Activated CD4-positive, CD25-positive, alpha-beta regulatory T cell treated with anti-CD3 and anti-CD28 coated beads, Interleukin-2, amount 50 U/mL, for 16 hours (primary cell): ENCODE measurements at places on chromosomes 12 and 14.

DNA sequence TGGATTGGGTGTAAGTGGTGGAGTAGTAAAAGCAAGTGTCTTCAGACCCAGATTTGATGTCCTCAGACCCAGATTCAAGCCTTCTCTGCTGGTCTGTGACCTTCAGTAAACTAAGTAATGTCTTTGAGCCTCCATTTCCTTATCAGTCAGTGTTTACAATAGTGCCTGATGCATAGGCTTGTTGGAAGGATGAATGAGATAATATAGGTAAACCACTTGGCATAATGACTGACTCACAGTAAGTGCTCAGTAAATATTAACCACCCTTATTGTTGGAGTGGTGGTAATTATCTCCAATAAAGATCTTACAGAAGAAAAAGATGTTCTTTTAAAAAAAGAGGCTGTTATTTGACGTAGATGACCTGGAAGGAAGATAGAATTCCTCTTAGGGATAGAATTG is 86.2 kb downstream of the IGF1 start:
- DNase-seq = no peak

DNA sequence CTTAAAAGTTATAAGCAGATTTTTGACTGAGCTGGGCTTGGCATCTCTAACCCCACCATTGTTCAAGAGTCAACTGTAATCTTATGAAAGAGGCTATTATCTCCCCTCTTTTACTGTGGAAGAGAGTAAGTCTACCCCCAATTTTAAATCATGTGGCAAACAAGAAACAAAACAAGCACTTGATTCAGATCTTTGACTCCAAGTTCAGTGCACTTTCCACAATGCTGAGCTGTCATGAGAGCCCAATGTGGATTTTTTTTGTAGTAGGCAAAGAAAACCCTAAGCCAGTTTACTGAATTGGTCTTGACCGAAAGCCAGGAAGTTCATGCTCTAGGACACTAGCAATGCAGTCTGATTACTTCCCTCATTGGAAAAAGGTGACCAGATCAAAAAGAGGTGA is 306.2 kb downstream of the GALC start:
- DNase-seq = no peak

DNA sequence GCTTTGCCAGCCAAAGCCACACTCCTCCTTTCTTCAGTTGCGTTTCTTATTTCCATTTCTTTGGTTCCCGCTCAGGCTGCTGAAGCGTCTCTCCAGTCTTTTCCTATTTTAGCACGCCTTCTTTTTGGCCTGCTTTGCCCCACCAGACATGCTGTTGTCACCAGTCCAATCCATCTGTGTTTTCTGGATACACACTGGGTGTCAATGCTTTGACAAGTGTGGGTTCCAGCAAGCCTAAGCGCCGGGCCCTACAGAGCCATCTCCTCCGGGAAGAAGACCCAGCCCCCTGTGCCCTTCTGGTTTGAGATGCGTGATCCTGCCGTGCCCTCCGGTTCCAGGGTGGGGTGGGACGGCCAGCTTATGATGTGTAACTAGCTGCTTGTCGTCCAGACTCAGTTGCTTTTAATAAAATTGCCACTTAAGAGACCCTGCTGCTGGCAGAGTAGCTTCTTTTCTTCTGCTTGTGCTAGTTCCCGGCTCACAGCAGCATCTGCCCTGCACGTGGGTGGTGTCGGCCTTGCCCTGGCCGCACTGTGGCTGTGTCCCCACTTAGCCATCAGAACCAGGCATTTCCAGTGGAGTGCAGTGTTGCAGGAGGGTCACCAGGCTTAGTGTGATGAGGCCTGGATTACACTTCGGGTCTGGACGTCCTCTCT is 29.7 kb downstream of the EML1 start:
- no peak for DNase-seq

- peak; percentile 2 for DNase-seq
Observed at GRCh38 chr12:6688543-6688998, 604 bp downstream of the ZNF384 start.

- no peak for DNase-seq
Observed at GRCh38 chr12:44193281-44193680, 357.4 kb downstream of the TMEM117 start.

DNA sequence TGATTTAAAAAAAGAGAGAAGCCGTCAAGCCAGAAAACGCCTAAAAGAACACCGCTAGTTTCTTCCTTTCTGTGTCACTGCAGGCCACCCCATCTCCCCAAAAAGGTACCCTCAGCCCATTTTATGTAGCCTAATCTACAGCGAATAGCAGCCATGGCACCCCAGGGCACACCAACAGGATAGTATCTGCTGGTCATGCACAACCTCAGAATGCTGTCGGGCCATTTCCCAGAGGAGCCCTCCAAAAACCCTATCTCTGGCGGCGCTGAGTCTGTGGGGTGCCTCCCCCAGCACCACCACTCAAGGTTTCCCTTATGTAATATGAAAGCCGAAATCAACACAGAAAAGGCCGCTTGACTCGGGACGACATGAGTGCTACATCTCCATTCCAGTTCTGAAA is 98.9 kb downstream of the BCL11B start:
- DNase-seq = no peak

DNA sequence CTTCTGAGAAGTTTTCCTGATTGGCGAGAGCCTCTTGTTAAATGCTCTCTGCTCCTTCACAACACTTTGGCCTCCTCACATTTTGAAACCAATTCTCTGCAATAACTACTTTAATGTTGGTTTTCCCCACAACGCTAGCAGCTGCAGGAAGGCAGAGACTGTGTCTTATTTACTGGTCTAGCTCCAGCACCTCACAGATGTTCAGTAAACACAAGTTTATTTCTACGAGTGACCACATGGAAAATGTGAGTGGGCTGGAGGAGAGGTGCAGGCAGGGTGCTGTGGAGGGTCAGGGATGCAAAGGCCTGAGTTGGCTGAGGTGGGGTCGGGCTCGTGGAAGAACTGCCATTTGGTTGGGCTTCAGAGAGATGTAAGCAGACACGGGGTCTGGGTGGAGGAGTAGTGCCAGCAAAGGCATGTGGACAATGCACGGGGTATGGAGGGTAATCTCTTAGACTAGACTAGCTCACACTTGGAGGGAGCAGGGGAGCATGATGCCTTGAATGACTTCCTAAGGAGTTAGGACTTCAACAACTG is 117.4 kb upstream of the RTL1 start:
- no peak for DNase-seq
